Naive B cell (primary cell): ENCODE measurements at places on chromosomes 3 and 15.

DNA sequence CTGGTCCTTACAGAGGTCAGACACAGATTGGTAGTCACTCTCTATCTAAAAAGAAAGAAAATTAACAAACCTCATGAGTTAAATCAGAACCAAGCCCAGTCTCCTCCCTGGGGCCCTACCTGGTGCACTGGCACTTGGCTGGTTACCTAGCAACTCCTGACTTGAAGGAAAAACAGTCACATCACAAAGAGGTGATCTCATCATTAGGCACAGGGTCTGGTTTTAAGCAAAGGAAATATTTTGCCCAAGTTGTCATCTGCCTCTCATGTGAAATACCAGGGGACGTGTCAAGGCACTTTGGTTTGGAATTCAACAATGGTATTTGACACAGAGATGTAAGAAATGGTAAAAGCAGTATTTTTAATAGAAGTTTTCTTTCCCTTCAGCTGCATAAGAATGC is 47.7 kb upstream of the FMN1 start:
- H3K27me3 ChIP-seq = peaks cover 15% of the 10 kb centered on the region
- no peak overlapping the region for H3K27ac ChIP-seq
- H3K4me3 ChIP-seq = no peak overlapping the region
- no peak for DNase-seq
- no peaks in the 10 kb centered on the region for H3K36me3 ChIP-seq

GRCh38 chr3:112357930-112358780 is 25.2 kb downstream of the CD200 start:
- peak overlapping the region; percentile 92 for H3K27ac ChIP-seq
- peak; percentile 40 for DNase-seq
- H3K27me3 ChIP-seq = no peaks in the 10 kb centered on the region
- H3K36me3 ChIP-seq = peaks cover 57% of the 10 kb centered on the region

GRCh38 chr3:117118604-117119003 is 409.0 kb downstream of the TUSC7 start:
- DNase-seq = no peak
- no peaks in the 10 kb centered on the region for H3K36me3 ChIP-seq
- H3K27ac ChIP-seq = no peak overlapping the region
- H3K27me3 ChIP-seq = no peaks in the 10 kb centered on the region
- H3K4me1 ChIP-seq = no peaks in the 10 kb centered on the region

DNA sequence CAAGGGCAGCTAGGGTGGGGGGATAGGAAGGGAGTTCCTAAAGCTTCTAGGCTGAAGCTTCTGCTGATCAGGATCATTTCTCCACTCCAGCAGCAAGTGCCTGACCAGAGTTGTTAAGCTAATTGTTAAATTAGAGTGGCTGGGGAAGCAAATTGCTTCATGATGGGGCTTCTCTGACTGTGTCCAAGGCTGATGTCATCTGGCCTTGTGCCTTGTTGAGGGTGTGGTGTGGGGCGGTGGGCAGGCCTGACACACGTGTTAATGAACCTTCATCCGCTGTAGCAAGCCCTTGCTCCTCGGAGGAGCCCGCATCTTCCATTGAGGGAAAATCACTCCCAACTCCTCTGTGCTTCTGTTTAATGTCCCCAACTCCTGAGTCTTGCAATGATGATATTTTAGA is 84.3 kb upstream of the ROPN1 start:
- H3K36me3 ChIP-seq = no peaks in the 10 kb centered on the region
- DNase-seq = no peak
- peaks cover 26% of the 10 kb centered on the region for H3K27me3 ChIP-seq
- no peaks in the 10 kb centered on the region for H3K4me1 ChIP-seq

GRCh38 chr3:187136936-187137335 is 2.4 kb downstream of the RPL39L start:
- no peak overlapping the region for H3K4me3 ChIP-seq
- no peak overlapping the region for H3K27ac ChIP-seq
- H3K27me3 ChIP-seq = no peaks in the 10 kb centered on the region
- peaks cover 35% of the 10 kb centered on the region for H3K4me1 ChIP-seq
- DNase-seq = no peak
